Left cardiac atrium (tissue), 4 donors: ENCODE measurements at places on chromosomes 7 and 10.

- DNase-seq = no peak
Measured at GRCh38 chr7:125316466-125316865, 386.8 kb upstream of the POT1 start.

- DNase-seq = no peak
Measured at GRCh38 chr7:45514944-45515343, 59.2 kb upstream of the ADCY1 start.

DNA sequence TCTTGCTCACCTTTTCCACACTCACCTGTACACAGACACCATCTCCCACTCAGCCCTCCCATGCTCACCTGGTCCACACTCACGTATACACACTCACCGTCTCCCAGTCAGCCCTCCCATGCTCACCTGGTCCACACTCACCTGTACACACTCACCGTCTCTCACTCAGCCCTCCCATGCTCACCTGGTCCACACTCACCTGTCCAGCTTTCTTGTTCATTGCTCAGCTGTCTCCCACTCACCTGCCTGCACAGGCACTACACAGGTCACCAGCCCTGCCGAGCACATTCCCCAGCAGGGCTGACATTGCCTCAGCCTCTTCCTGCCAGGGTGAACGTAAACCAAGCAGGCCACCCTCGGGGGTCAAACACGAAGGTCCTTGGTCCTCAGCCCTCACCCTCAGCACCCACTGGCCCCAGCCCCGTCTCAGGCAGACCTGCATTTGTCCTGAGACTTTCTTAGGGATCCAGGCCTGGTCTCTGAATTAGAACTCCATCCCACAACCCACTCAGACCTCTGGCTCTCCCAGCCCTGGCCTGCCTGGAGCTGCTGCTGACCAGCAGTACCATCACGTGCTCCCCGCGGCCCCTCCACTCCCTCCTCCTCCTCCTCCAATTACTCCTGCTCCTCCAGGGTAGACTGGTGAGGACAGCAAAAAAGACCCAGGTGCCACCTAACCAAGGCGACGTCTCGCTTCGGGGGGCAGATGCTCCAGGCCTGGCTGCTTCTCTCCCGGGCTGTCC lies 12.8 kb upstream of the DNAAF5 start:
- DNase-seq = no peak

GRCh38 chr10:106825576-106826364 lies 338.7 kb downstream of the SORCS1 start:
- DNase-seq = no peak

DNA sequence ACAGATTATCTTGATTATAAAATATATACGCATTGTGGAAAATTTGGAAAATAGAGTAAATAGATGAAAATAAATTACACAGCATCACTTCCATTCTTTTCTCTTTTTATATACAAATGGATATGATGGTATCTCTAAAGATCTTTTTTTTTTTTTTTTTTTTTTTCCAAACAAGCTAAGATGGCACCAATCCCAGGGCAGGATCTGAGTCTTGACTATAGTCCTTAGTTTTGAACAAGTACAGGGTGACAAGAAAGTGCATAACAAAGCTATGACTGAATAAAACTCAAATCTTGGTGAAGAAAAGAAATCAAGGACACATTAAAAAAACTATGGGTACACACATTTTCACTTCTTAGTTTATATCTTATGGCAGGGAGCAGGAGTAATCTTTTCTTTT lies 42.6 kb upstream of the FAM133B start:
- no peak for DNase-seq

DNA sequence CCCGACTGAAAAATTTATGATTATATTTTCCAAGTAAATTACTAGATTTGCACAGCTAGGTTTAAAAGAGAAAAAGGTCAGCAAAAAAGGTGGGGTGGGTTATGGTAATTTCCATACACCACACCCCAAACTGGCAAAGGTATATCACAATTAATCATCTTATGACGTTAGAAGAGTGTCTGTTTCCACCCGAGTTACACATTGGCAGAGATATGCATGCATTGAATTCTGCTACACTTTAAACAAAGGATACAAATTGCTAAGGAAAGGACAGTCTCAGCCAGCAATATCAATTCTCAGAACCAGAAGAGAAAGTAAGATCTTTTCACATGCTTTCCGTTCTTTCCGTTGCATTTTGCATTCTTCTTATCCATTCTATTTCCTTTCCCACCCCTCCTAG lies 843.3 kb downstream of the GATA3 start:
- no peak for DNase-seq

DNA sequence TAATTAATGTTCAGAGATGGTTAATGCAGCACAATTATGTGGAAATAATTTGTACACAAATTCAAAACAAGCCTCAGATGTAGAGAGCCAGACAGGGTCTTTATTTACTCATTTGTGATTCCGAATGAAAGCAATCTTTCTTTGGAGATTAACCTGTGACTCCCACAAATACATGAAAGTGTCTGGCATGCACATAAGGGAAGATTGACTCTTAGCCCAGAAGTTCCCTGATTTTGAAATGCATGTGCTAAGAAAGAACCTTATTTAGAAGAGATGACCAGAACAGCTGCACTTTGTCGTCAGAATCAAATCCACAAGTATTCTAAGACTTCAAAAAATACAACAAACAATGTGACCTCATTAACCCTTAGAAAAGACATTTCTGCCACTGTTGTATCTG lies 45.1 kb downstream of the RNLS start:
- DNase-seq = no peak

DNA sequence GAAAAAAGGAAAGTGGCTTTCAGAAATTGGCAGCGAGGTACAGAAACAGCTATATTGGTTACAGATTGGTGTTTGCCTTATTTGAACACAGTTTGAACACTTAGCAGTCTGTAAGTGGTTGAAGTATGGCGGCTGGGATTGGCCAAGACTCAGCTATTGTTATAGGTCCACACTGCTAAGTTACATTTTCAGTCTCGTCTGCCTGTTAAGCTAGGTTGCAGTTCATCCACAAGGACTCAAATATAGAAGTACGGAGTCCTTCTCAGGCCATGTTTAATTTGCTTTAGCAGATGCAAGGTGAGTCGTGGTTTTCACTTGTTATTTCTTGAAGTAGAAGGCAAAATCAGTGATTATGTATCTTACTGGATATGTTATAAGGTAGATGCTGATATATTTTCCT lies 73.1 kb downstream of the STK31 start:
- no peak for DNase-seq

GRCh38 chr10:63681993-63682697 lies 160.9 kb downstream of the REEP3 start:
- DNase-seq = peak; percentile 36

GRCh38 chr7:28329661-28330363 lies 82.5 kb upstream of the CREB5 start:
- no peak for DNase-seq

DNA sequence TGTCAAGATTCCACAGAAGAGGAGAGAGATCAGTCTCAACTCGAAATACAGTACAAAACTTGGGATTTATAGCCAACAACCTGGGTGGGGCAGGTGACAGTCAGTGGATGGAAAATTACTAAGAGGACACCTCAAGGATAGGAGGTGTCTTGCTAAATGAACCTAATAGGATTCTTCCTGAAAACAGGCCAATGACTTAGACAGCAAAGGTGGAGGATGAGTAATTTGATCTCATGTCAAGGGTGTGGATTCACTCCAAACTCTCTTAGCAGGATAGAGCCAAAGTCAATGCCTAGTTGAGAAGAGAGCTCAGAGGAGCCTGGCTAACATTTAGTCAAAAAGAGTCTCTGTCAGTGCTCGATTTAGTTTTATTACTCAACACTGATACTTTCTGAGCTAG lies 106.7 kb upstream of the INSYN2A start:
- DNase-seq = no peak

GRCh38 chr10:21075880-21076279 lies 178.8 kb upstream of the NEBL start:
- no peak for DNase-seq

DNA sequence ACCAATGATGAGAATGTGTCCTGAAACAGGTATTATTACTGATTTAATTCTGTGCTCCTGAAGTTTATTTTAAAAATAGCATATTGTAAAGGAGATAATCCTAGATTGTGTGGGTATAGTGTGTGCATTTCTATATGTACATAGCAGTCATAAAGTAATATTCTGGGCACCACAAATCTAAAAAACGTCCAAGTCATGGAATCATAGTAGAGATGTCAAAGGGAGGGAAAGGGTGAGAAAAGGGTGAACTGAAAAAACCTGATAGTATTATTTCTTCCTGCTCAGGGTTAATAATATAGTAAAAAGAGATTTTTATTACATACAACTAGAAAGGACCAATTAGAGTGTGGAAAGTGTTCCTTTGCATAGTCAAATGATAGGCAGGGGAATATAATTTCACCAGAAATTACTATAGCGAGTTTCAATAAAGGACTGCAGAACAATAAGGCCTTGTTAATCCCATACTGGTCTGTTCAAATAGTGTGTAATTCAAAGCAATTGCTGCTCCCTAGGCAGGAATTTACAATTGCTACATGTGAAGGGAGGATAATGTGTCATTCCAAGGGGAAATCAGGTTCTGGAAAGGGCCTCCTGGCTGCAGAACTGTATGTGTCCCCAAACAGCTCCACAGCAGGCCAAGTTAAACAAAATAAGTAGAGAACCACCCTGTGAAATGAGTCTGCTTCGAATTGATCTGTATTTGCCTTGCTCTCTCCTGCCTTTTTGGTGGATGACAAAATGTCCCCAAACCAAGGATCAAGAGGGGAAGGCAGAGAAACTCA lies 42.5 kb upstream of the KMT2E start:
- DNase-seq = peak; percentile 50

DNA sequence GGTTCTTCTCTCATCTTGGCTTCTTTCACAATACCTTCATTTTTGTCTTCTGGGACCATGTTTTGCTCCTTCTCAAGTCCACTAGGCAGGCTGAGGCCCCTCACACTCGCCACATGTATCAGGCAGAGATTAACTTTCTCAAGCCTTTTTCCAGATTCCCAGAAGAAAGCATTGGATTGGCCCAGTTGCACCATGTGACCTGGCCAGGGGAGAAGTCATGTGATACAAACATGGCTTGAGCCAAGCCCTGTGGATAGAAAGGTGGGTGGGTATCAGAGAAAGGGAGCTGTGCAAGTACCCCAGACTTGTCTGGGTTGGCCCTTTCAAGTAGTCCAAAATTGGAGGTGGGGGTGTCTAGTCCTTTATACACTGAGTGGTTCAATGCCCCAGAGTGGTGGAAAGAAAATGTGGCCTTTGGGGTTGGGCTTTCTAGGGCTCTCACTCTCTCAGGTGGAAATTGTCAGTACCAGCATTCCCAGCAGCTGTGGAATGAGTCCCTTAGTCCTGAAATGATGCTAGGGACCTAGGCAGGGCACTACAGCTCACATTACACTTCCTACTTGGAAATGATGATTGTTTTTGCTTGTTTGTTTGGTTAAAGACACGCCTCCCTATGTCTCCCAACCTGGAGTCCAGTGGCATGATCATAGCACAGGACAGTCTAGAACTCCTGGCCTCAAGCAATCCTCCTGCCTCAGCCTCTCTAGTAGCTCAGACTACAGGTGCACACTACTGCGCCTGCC lies 36.9 kb upstream of the C10orf67 start:
- DNase-seq = no peak

GRCh38 chr7:84013616-84014240 lies 180.9 kb downstream of the SEMA3A start:
- DNase-seq = no peak

DNA sequence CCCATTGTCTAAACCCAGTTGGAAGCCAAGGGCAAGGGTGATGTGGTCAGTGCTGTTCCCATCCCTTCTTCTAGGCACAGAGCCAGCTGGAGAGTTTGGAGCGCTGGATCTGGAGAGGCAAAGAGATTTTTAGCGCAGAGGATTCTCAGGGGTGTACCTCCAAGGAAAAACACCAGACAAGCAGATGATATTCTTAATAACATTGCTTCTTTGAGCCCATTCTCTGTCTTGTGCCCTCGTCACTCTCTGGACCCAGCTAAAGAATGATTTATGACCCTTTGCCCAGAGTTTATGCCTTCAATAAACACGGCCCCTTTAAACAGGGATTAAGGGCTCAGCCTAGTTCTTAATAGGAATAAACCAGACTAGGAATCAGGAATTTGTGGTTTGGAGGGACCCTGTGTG lies 4.7 kb upstream of the HIP1 start:
- DNase-seq = no peak

DNA sequence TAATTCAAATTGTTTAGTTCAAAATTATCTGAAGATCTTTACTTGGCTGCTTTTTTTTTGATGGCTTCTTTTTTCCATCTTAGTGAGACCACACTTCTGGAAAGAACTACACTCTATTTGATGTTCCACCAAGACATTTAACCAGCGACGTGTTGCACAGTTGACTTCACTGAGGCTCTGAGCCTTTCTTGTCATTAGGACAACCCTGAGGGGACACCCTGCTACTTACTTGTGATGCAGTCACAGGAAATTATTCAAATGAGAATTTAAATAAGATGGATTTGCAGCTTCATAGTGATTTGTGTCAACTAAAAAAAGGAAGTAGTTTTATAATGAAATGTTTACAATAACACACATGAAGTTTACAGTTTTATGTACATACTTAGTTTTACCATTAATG lies 25.6 kb upstream of the PIK3CG start:
- no peak for DNase-seq

DNA sequence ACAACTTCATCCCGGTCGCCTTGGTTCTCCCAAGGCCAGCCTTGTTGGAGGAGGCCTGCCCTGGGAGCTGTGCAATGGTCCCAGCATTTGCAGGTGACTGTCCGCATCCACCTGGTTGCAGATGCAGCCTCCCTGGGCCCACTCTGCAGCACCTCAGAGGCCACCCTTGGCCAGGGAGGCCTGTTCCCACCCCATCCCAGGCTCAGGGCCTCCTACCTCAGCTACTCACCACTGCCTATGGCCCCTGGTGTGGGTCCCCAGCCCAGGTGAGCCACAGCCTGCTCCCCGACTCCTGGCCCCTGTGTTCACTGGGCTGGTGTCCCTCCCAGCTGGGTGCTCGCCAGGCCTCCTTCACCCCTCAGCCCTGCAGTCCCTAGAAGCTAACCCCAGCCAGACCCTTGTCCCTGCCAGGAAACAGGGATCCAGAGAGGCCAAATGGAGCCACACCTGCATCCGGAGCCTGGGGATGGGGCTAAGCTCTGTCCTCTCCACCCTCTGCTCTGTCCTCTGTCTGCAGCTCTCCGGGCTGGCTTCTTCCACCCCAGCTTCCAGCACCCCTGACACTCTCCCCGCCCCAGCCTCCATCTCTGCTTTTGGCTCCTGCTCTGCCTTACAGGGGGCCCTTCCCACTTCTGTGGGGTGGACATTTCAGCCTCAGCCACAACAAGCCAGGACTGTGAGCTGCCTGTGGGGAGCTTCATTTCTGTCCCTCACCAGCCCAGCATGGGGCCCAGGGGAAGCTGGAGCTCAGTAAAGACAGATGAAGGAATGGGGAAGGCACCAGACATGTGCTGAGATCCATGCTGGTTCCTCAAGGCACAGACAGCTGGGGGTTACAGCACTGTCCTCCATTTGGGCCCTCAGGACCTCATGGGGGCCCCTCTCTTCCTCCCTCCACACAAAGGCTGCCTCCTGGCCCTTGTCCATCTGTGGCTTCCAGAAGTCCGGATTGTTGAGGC lies 35.6 kb upstream of the ANTXRL start:
- DNase-seq = no peak

GRCh38 chr10:65968437-65968836 lies 957.4 kb upstream of the LRRTM3 start:
- no peak for DNase-seq

- no peak for DNase-seq
Measured at GRCh38 chr7:77887567-77887966, 89.0 kb downstream of the PHTF2 start.
